ENCODE measurements at places on chromosomes 6 and 20.

DNA sequence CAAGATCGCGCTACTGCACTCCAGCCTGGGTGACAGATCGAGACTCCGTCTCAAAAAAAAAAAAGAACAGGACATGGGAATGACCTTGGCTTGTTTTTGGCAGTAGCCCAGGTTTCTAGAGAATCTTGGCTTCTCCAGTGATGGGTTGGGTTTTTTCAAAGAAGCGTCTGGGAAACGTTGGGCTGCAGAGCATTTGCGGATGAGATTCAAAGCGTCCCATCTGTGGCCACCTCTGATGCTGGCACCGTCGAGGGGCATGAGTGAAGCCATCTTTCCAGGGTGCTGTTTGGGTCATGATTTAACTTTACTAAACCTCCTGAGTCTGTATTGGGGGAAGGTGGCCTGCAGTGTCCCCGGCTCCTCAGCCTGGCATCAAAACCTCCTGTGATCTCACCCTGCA is 43.2 kb upstream of the SRF start:
- no peak for DNase-seq

DNA sequence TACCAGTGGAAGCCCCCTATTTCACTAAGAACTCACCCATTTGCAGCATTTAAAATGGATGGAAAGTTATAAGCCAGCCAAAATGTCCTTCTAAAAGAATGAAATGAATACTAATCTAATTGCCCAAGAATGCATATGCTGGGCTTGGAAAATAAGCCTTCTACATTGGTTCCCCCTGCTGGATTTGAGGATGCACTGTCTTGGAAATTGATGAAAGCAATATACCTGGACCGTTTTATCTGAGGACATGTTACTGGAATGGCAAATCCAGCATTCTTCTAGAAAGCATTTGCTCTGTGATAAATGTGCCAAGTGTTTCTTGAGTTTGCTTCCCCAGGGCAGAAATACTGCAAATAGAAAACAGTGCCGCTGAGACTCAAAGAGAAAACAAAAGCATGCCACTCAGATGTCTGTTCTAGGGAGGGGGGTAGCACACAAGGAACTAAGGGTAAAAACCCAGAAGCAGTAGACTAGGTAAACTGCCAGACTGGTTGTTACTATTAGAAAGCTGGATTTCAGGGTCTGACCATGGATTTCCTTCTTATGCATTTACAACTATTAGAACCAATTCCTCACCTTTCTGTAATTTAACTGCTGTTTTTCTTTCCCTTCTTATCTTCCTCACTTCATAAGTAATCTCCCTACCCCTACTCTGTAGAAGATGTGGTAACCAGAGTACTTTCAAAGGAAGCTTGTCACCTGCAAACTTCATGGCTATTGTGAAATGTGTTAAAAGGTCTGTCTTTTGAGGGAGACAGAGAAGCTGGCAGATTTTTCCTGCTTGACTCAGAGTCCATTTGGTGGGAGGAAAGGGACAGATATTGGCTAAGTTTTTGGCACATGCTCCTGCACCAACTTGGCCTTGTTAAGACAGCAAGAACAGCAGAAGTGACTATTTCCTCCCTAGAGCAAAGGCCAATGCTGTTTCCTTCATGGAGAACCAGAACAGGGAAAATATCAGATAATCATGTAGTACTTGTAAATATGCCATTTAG is 642.6 kb downstream of the KIF16B start:
- peak; percentile 29 for DNase-seq

GRCh38 chr6:100176951-100177710 is 183.1 kb upstream of the MCHR2 start:
- no peak for DNase-seq

GRCh38 chr20:61573415-61574305 is 321.6 kb downstream of the CDH4 start:
- DNase-seq = no peak

DNA sequence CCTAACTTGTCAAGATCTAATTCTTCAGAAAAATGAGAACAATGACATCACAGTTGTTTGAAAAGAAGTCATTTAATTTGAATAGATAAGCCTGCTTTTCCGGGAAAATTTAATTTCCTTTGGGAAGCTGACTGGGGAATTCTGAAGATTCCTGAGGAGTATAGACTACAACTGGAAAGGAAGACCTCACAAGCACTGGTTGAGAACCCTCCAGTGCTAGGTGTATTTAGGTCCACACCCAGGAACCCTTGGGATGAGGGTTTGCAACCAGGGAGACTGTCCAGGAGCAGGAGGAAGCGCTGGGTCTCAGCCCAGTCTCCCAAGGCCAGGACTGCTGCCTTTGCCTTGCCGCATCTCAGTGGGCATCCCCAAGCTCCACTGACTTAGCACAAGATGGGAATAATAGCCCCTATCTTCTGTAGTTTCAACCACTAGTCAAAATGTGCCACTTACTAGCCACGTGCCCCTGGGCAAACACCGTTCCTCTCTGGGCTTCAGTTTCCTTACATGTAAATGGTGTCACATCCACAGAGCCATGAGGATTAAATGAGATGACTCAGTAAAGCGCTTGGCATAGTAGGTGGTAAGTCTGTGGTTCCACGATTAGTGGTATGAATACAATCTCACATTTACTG is 6.9 kb upstream of the CD93 start:
- DNase-seq = no peak

DNA sequence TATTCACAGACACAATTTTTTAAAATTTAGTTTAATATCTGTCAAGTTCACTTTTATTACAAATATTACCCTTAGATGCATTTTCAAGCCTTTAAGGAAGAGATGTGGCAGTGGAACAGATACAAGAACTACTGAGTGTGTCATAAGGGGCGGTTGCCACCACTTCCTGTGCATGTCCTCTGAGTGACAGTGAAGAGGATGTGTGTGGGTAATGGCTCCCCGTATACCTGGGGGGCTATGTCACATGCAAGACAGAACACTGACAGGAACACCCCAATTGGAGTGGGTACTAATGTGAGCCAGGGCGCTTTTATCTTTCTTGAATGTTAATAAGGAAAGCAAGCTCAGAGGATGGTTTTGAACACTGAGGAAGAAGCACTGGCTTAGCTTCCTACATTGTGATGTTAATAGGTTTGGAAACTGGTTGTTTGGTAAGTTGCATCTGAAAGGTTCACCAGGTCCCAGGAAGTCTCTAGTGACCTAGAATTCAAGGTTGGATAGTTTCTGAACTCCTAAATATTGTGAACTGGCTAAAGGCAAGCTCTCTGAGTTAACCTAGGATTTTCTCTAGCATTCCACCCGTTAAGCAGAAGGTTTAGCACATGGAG is 83.4 kb upstream of the ASF1A start:
- no peak for DNase-seq

- peak; percentile 70 for DNase-seq
Measured at GRCh38 chr6:99603421-99604165, 3.0 kb upstream of the PRDM13 start.

- DNase-seq = no peak
Measured at GRCh38 chr6:31882344-31882743, 3.5 kb upstream of the SLC44A4 start.

DNA sequence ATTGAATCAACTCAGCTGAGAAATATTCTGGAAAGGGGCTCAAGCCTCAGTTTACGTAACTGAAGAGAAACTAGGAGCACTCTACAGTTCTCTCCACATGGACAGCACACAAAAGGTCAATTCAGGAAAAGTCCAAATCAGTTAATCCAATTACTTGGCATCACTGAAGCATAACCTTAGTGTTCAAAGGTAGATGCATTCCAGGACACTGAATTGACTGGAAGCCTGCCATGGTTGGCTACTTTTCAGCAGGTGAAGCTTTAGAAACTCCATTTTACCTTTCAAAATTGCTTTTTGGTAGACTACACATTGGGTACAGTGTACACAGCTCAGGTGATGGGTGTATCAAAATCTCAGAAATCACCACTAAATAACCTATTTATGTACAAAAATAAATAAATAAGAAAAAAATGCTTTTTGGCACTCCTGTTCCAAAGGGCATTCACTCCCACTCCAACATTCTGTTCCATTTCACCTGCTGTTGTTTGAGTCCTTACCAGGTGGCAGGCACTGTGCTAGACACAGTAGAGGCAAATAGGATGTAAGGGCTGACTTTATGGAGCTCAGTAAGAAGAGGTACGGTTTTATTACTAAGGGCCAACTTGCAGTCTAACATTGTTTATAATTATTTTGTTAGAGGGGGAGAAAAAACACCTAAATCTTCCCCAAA is 153.4 kb downstream of the FAXC start:
- peak; percentile 24 for DNase-seq

DNA sequence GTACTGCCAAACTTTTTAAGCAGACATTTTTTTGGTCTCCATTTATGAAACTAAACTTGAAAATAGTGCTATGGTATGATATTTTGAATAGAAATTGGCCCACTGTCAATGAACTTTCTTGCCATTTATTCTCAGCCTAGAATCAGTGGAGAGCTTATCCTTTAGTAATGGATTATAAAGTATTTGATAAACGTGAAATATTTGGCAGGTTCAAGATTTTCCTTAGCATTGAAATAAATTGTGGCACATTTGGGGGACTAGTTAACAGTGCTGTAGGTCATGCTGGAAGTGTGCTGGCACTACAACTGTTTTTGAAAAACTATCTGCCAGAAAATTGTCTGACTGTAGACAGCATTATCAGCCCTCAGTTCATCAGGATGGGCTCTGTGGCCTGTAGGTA is 2.1 kb downstream of the PRSS35 start:
- no peak for DNase-seq

GRCh38 chr20:33821270-33821836 is 10.2 kb downstream of the CHMP4B start:
- DNase-seq = no peak

DNA sequence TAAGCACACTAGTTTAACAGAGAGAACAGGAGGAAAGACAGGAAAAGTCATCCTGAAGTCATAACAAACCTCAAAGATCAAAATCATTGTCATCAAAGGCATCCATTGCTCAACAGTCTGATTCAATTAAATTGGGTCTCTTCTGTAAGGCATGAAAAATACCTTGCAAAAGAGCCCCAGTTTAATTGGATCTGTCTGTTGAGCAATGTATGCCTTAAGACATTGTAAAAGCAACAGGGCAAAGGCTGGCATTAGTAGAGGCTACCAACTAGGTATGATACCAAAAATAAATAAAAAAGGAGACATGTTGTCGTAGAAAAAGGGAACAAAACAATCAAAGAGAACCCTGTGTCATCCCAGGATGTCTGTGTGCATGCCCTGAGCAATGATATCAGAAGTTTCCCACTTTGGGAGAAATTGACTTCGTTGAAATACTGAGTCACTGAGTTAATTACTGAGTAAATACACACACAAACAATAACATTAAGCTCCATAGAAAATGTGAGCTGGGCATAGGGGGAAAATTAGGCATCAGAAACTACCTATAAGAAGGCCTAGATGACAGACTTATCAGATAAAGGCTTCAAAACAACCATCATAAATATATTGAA is 1013.8 kb upstream of the CITED2 start:
- no peak for DNase-seq

GRCh38 chr6:157433678-157434081 is 52.7 kb downstream of the ZDHHC14 start:
- no peak for DNase-seq

- DNase-seq = peak; percentile 81
Measured at GRCh38 chr20:47576516-47577033, 74.9 kb downstream of the NCOA3 start.

DNA sequence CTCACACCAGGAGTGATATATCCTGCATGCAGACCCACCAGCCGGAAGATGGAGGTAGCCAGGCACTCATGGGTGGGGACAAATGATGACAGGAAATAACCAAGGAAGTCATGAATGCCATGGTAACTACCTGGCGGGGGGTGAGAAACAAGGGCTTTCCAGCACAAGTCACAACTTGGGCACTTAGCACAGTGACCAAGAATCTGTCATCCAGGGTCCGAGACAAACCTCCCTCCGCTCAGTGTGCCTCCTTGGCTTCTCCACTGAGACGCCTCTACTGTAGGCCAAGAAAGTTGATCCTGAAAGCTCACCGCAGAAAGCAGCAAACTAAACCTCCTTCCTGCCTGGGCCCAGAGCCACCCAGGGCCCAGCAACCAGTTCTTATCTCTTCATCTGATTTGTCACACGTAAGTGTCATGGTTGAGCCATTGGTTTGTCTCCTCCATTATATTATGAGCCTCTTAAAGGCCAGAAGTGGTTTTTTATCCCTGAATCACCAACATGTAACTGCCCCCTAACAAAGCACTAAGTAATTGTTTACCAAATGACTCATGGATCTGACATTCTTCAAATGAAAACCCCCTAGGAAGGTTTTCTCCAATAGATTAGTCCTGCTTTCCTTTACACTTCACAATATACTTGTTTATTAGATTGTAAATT is 84.3 kb upstream of the TAB2 start:
- DNase-seq = peak; percentile 31

GRCh38 chr6:168000198-168001028 is 2.9 kb downstream of the KIF25 start:
- no peak for DNase-seq

- DNase-seq = no peak
Measured at GRCh38 chr6:122799140-122799745, 10.2 kb downstream of the SMPDL3A start.

GRCh38 chr6:88165844-88166492 is at the start of gene CNR1:
Gene CNR1 (minus strand): TSS chr6:88166347. CDS start chr6:88145274, 21,073 bp downstream.
- DNase-seq = no peak

GRCh38 chr6:162572240-162572639 is 155.3 kb downstream of the PRKN start:
- no peak for DNase-seq

DNA sequence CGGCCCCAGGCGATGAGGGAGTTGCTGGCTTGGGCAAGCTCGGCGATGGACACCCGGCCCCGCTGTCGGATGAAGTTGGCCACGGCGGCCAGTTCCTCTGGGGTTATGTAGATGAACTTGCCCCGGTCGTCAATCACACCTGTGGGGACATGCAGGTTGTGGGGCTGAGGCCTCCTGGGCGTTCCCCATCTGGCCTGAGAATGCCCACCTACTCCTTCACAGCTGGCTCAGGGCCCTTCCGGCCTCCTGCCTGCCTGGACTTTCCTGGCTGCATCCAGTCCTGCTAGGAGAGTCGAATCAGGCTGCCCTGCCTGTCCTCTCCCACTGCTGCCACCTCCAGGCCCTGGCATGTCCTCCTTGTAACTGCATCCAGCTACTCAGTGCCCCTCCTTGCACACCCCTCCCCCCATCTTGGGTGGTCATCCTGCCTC is 13.8 kb downstream of the DDRGK1 start:
- DNase-seq = no peak

DNA sequence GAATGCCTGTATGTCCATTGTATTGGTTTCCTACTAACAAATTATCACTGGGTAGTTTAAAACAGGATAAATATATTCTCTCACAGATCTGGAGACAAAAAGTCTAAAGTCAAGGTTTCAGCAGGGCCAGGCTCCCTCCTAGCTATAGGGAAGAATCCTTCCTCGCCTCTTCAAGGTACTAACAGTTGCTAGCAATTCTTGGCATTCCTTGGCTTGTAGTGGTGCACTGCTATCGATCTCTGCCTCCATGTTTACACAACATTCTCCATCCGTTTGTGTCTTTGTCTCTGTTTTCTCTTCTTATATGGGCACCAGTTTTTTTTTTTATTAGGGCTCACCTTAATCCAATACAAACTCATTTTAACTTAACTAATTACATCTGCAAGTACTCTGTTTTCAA is 48.9 kb downstream of the OR2B6 start:
- no peak for DNase-seq

GRCh38 chr6:109440331-109441068 is at the start of the genes PPIL6 and SMPD2:
Gene PPIL6 (minus strand): TSS chr6:109440628. CDS start chr6:109440590, 38 bp downstream.
Gene SMPD2 (plus strand): TSS chr6:109440724. CDS start chr6:109441122, 398 bp downstream.
- peak; percentile 98 for DNase-seq
